ENCODE measurements at places on chromosomes 13 and 19.
A peak's percentile ranks its signal among the peaks of the same experiment; 100 is the strongest.

DNA sequence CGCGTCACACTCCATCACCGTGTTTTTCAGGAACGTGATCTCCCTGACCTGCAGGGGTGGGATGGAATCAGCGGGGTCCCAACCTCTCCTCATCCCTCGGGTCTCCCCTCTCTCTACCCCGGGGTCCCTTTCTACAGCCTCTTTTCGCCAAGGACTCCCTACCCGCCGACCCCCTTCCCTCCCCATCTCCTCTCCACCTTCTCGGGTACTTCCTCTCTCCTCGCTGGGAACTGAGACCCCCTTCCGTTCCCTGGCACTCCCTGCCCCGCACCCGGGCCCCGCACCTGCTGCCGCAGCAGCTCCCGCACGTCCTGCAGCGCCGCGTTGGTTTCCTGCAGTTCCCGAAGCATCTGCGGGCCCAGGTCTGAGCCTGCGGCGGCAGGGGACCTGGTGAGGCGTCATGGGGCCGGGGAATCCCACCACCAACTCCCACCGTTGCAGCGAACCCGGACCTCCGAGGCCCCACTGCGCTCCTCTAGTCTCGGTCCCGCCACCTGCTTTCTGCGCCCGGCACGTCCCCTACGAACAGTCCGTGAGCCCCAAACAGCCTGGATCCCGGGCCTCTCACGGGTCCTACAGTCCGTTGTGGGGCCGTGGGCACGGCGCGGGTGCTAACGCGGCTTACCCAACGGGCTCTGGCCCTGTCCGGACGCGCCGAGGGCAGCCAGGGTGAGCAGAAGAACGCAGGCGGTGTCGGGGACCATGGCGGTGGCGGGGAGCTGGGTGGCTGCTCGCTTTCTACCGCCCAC is at the start of gene COMP:
COMP (minus strand) TSS at position 740 of the 749 bp plus-strand sequence; CDS start at position 704, 36 bp downstream.
- no peak for DNase-seq

GRCh38 chr19:35031072-35031881 is 1.0 kb downstream of the SCN1B start:
- DNase-seq = no peak

DNA sequence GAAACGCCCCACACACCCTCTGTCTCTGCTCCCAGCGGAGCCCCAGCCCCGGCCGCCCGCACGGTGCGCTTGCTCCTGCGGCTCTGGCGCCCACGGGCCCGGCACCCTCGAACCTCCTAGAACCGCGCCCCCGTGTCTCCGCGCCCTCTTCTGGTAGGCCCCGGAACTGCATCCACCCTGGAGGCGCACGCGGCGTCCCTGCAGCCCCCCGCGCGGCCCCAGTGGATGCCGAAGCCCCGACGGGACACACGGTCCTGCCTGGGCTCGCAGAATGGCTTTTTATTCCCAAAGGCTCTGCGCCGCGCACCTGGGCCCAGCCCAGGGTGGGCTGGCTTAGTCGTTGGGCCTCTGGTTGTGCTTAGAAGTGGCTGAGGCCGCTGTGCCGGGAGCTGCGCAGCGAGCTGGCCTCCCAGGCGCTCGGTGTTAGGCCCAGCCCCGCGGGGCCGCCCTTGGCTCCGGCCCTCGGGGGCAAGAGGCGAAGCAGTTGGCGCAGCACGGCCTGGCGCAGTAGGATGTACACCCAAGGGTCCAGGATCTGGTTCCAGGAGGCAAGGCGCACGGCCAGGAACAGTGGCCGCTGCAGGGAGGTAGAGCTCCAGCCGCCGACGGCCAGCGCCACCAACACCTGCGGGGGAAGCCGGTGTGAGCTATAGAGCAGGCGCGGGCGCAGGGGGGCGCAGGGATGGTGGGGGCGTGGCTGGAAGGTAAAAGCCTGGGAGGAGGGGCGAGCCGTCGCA is 2.8 kb downstream of the PTGER1 start:
- DNase-seq = peak; percentile 86

DNA sequence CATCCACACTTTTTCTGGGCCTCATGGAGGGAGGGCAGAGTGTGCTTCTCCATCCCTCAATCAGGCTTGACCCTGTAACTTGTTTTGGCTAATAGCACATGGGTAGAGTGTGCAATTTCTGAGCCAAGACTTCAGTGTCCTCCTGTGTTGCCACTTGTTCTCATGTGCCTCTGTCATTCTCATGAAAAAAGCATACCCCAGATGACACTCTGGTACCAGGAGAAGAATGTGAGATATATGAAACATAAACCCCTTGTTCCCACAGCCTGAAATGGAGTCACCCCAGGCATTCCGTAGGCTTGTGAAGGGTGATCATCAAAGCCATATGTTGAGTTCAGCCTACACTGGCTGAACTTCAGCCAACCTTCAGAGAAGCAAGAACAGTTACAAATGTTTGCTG is 239.2 kb upstream of the MIR17HG start:
- no peak for DNase-seq

GRCh38 chr19:8355631-8356402 is 8.1 kb upstream of the ANGPTL4 start:
- DNase-seq = no peak

DNA sequence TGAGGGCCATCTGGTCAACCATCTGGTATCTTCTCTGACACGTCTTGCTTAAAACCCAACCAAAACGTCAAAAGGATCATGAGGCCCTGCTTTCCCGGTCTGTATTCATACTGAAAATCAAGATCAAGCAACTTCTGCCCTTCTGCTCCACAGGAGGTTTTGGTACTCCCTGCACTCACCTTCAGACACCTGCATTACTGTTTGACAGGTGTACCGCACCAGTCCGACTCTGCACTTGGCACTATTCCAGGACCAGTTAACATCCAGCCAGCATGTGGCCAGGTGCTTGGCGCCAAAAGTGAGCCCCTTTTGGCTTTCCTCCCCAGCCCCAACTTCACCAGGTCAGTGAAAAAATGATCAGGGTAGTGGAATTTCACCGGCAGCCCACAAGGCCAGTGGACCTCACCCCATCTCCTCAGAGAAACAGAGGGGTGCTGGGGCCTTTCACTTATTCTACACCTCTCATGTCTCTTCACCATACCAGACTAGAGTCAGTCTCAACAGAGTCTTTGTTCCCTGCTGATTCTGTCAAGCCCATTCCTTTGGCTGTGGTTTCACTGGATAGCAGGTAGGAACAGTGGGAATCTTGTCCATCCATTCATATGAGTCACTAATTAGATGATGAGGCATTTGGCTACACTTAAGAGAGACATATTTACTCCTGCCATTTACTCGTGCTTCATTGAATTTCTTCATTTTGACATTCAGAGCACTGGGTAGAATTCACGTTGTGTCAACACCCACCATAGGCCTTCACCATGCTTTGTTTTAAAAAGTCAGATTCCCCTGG is 85.3 kb downstream of the ZNF726 start:
- DNase-seq = no peak

DNA sequence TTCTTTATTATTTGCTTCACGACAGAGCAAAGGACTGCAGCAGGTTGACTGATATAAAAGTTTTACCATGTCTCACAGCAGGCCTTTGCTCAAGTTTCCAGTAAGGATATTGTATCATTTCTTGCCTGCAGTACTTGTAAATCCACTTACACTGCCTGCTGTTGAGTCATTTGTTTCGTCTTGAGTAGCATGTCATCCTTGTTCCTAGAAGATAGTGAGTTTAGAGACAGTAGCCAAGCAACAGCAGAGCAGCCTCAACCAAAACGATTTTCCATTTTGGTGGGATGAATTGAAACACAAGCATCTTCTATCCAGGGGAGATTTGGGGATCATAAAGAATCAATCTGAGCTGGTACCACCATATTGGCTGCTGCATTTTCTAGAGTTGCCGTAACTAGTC is 24.0 kb upstream of the ALOX5AP start:
- no peak for DNase-seq

GRCh38 chr13:47831265-47831664 is 169.8 kb downstream of the SUCLA2 start:
- DNase-seq = no peak

GRCh38 chr13:36026531-36026930 is 104.7 kb downstream of the DCLK1 start:
- no peak for DNase-seq

DNA sequence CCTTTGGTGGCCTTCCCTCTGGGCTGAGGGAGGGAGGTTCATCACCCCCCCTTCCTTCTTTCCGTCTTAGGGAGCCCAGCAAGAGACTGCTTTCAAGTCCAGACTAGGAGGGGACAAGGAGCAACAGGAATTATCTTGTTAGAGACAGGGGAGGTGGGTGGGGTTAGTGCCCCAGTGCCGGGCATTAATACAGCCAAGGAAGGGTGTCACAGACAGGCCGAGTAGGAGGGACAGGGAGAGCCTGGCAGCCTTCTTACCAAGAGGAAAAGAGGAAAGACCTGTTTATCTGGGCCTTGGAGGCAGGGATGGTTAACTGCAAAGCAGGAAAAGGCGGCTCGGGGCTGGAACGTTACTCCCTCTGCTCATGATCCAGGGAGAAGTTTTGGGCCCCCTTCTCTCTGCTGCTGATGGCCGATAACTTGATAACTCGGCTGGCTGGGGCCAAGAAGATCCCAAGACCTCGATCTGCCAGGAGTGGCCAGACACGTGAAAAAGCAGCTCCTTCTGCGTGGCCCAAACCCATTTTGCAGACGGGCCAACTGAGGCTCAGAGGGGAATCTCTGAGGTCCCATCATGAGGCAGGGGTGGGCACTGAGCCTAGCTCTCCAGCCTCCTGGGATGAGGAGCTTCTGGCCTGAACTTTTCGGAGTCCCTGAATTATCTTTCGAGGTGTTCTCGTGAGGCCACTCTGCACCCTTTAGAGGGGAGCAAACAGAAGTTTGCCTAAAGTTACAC is 79.3 kb downstream of the PTPRS start:
- no peak for DNase-seq

- DNase-seq = no peak
These were observed 11.7 kb upstream of the ZNF14 start for GRCh38 chr19:19744641-19745040.

DNA sequence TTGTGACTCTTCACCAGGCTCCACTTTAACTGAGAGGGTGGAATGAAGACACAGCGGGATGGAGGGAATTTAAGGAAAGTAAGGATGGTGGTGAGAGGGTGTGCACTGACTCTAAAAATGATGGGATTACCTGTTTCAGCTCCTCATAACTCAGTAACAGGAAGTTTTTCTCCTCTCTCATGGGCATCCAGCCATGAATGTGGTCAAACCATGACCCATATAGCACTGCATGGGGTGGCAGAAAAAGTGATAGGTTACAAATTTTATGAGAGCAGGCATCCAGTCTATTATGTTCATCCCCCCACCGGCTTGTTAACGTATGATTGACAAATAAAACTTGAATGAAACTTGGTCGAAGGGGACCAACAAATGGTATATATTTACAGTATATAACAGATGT is 7.2 kb downstream of the SULT2A1 start:
- no peak for DNase-seq

GRCh38 chr19:10537668-10538067 is 6.0 kb upstream of the ATG4D start:
- no peak for DNase-seq

DNA sequence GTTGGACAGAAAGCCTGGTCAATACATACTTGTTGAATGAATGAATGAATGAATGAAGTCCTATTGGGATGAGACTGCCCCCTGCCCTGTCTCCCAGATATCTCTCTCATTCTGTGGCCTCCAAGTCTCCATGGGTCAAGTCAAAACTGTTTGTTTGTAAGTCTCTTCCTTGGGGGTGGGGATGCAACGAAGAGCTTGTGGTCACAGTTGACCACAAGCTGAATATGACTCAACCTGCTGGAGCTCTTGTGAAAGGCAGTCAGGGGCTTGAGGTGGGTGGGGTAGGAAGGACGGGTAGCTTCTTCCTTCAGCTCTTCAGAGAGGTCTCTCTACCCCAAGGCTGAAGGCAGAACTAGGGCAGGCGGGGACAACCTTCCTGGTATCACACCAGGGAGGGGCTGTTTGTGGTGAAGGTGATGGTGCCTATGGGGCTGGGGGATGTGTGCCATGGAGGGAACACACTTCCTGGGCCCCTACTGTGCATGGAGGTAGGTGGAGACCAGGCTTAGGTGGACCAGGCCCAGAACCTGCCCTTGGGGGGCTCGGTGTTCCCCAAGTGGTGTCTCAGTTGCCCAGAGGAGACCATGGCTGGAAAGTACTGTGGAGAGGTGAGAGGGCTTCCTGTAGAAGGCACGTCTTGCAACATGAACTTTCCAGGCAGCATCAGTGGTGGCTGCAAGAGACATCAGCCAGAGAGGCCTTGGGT is 8.0 kb downstream of the MYO1F start:
- DNase-seq = peak; percentile 58

DNA sequence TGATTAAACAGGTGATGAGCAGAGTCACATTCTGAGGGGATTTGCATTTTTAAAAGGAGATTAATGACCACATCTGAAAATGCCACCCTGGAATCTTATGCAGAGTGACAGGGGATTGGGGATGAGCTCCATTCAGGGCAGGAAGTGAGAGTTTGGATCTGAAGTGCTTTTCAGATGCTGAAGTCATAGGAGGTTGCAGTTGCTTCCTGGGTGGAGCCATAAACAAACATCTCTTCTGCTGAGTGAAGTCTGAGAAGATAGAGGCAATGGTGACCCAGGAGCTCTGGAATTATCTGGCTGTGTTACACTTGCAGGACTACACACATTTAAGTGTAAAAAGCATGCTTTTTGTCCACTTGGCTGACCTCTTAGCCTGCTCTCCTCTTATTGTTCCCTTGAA is 51.4 kb upstream of the PSG8 start:
- no peak for DNase-seq

- peak; percentile 58 for DNase-seq
These were observed 451 bp upstream of the ICAM5 start for GRCh38 chr19:10289167-10289835.

DNA sequence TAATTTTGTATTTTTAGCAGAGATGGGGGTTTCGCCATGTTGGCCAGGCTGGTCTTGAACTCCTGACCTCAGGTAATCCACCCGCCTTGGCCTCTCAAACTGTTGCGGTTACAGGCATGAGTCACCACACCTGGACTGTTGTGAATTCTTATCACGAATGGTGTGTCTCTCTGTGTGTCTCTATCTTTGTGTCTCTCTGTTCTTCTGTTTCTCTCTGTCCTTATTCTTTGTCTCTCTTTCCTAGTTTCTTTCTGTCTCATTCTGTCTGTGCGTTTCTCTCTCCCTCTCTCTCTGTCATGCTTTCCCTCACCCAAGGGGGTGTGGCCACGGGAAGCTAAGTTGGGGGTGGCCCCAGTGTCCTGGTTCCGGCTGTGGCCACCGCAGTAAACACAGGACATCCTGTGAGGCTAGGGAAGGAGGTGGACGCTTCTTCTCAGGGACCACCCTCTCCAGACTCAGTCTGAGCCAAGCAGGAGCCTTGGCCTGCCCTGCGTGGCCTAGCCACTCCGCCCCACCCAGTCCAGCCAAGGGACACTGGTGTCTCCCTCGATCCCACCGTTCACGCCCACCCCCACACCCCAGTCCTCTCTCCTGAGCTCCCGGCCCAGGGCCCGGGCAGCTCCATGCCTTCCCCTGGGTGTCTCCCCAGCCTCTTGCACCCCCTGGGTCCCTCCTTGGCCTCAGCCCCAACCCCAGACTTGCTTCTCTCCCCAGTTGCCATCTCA is 3.9 kb upstream of the PRX start:
- DNase-seq = no peak

- DNase-seq = no peak
These were observed 33.7 kb downstream of the SIAH3 start for GRCh38 chr13:45817833-45818232.
